ENCODE measurements at places on chromosomes 12 and 14. TPM values are rescaled to one million over a fixed set of nuclear protein-coding genes. Genes with fewer than 3 reads are reported as not detected.
A peak's percentile ranks its signal among the peaks of the same experiment; 100 is the strongest.

KLHDC1 gene
- total RNA-seq, result 0.72 TPM

SNW1 gene
- total RNA-seq, result 75.2 TPM

TMEM229B gene
- total RNA-seq, result 5.1 TPM

HIGD1C gene
- not detected for total RNA-seq

ASB2 gene
- total RNA-seq, result 40.4 TPM

RPL10L gene
- total RNA-seq, result not detected

TRPV4 gene
- not detected for total RNA-seq

PLA2G1B gene
- 2.5 TPM for total RNA-seq

OTOGL gene
- 0.56 TPM for total RNA-seq

C14orf180 gene
- total RNA-seq, result not detected

DNA sequence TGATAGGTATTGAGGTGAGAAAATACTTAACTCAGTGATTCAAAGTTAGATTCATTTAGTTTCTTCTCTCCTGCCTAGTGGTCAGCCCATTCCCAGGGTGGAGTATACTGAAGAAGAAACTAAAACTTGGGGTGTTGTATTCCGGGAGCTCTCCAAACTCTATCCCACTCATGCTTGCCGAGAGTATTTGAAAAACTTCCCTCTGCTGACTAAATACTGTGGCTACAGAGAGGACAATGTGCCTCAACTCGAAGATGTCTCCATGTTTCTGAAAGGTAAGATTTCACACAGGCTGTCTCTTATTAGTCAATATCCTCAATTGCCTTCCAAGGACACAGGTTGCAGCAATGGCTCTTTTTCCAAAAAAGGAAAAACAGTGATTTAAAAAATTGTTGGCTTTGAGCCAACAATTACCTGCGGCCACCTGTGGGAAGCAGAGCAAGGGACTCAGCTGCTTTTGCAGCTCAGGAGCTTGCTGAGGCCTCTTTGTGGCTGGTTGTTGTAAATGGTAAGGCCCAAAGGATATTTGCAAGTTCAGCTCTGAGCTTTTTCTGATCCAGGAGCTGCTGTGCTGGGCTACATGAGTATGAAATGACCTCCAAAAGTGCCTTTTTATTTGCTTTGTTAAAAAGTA lies 33.9 kb downstream of the TPH2 start:
- no peaks in the 10 kb centered on the region for H3K27me3 ChIP-seq
- no peak for DNase-seq
- H3K27ac ChIP-seq, result no peak overlapping the region
- H3K36me3 ChIP-seq, result no peaks in the 10 kb centered on the region
- H3K4me1 ChIP-seq, result no peaks in the 10 kb centered on the region

GRCh38 chr14:99758121-99758821 lies 34.9 kb upstream of the EML1 start:
- H3K4me1 ChIP-seq, result peaks cover 6% of the 10 kb centered on the region
- no peak for DNase-seq
- H3K4me3 ChIP-seq, result no peak overlapping the region

- DNase-seq, result no peak
- no peak overlapping the region for H3K4me3 ChIP-seq
- H3K27ac ChIP-seq, result no peak overlapping the region
- no peaks in the 10 kb centered on the region for H3K4me1 ChIP-seq
These were observed 27.6 kb downstream of the EML1 start for GRCh38 chr14:99820702-99821331.

- H3K36me3 ChIP-seq, result no peaks in the 10 kb centered on the region
- no peak for DNase-seq
- H3K4me3 ChIP-seq, result no peak overlapping the region
- H3K27me3 ChIP-seq, result no peaks in the 10 kb centered on the region
- peaks cover 6% of the 10 kb centered on the region for H3K4me1 ChIP-seq
These were observed 6.5 kb upstream of the LGALS3 start for GRCh38 chr14:55122440-55122986.

DNA sequence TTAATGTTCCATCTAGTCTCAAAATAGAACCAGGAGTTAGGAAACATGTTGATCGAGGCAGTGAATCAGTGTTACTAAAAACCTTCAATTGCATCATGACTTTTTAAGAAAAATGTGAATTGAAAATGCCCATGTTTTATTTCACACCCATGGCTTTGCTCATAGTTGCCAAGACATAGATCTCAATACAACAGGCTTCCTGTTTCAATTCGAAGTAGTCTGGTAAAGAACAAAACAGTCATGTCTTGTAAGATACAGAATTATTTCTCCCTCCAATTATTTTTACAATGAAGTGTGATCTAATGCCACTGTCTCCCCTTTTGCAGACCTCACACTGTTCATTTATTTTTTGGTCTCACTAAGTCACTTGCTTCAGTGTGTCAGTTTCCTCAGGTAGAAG lies 44.6 kb upstream of the FAR2 start:
- no peak overlapping the region for H3K27ac ChIP-seq
- no peaks in the 10 kb centered on the region for H3K36me3 ChIP-seq
- no peaks in the 10 kb centered on the region for H3K27me3 ChIP-seq
- H3K4me3 ChIP-seq, result no peak overlapping the region
- DNase-seq, result no peak

DNA sequence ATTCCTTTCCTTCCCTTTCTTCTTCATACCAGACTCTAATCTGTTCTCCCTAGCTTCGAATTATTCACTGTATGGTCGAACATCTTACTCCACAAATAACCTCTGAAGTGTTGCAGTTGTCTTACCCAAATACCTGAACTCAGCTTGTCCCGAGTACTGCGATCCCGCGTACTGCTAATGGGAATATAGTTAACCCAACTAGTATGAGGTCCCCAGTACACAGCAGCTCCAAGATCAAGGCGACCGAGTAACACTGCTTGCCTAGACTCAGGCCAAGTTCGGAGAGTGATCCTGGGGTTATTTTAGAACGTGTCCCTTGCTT lies 462 bp upstream of the ETNK1 start:
- no peaks in the 10 kb centered on the region for H3K36me3 ChIP-seq
- peak overlapping the region; percentile 87 for H3K27ac ChIP-seq
- H3K27me3 ChIP-seq, result no peaks in the 10 kb centered on the region
- H3K4me1 ChIP-seq, result no peaks in the 10 kb centered on the region

GRCh38 chr14:65864549-65864948 lies 452.0 kb downstream of the FUT8 start:
- H3K27ac ChIP-seq, result no peak overlapping the region
- H3K27me3 ChIP-seq, result no peaks in the 10 kb centered on the region
- no peak for DNase-seq
- H3K4me3 ChIP-seq, result no peak overlapping the region

DNA sequence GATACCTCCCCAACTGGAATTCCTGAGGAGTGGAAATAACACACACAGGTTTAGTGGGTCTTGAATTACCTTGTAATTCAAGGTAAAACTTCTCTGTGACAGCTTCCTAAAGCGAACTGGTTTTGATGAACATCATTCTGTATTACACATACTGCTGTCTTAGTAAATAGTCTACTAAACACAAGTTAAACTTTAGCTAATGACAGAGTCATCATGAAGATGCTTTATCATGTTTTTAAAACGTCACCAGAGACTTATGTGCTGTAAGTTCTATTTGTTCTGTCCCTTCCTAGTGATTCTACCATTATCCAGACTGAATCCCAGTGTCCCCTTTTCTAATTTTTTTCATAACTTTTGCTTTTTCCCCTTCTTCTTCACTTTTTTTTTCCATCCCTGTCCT lies 11.6 kb upstream of the GXYLT1 start:
- no peaks in the 10 kb centered on the region for H3K4me1 ChIP-seq
- no peak for DNase-seq
- no peaks in the 10 kb centered on the region for H3K27me3 ChIP-seq
- H3K27ac ChIP-seq, result no peak overlapping the region
- H3K36me3 ChIP-seq, result peaks cover 5% of the 10 kb centered on the region

DNA sequence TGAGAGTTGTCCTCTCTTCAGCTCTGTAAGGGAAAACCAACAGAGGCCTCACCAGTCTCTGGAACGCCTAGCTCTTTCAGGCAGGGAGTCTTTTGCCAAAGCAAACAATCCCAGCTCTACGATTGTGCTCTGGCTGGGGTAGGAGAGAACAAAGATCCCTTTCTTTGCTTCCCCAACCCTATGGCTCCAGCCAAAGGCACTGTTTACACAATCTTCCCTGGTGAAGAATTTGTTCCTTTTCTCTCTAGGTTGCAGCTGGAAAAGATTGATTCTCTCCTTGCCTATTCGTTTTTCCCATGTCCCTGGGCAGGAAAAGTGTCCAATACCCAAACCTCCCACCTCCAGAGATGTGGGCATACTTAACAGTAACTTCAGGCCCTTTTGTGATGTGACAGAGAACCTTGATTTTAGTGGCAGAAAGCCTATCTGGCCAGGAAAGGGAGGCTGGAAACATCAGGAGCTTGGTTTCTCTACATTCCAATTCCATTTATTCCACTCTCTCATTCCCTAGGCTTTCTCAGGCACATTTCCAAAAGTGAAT lies 16.8 kb downstream of the ATP5MC2 start:
- H3K4me3 ChIP-seq, result no peak overlapping the region
- no peaks in the 10 kb centered on the region for H3K36me3 ChIP-seq
- no peak for DNase-seq
- no peaks in the 10 kb centered on the region for H3K27me3 ChIP-seq
- no peak overlapping the region for H3K27ac ChIP-seq

GRCh38 chr12:119668324-119668841 lies 450 bp downstream of the PRKAB1 start:
- H3K27me3 ChIP-seq, result no peaks in the 10 kb centered on the region
- peaks cover 23% of the 10 kb centered on the region for H3K4me1 ChIP-seq
- peak overlapping the region; percentile 97 for H3K27ac ChIP-seq
- peaks cover 2% of the 10 kb centered on the region for H3K36me3 ChIP-seq

DNA sequence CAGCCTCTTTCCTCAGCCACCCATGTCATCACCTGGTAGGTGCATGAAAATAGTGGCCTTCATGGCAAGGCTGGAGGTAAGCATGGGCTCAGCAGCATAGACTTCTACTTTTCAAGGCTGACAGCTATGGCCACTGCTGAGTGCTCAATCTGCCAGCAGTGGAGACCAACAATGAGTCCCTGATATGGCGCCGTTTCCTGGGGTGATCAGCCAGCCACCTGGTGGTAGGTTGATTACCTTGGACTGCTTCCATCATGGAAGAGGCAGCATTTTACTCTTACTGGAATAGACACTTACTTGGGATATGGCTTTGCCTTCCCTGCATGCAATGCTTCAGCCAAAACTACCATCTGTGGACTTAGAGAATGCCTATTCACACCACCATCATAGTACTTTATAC lies 39.5 kb upstream of the USP44 start:
- no peaks in the 10 kb centered on the region for H3K4me1 ChIP-seq
- H3K36me3 ChIP-seq, result no peaks in the 10 kb centered on the region
- no peak overlapping the region for H3K4me3 ChIP-seq
- no peak for DNase-seq

DNA sequence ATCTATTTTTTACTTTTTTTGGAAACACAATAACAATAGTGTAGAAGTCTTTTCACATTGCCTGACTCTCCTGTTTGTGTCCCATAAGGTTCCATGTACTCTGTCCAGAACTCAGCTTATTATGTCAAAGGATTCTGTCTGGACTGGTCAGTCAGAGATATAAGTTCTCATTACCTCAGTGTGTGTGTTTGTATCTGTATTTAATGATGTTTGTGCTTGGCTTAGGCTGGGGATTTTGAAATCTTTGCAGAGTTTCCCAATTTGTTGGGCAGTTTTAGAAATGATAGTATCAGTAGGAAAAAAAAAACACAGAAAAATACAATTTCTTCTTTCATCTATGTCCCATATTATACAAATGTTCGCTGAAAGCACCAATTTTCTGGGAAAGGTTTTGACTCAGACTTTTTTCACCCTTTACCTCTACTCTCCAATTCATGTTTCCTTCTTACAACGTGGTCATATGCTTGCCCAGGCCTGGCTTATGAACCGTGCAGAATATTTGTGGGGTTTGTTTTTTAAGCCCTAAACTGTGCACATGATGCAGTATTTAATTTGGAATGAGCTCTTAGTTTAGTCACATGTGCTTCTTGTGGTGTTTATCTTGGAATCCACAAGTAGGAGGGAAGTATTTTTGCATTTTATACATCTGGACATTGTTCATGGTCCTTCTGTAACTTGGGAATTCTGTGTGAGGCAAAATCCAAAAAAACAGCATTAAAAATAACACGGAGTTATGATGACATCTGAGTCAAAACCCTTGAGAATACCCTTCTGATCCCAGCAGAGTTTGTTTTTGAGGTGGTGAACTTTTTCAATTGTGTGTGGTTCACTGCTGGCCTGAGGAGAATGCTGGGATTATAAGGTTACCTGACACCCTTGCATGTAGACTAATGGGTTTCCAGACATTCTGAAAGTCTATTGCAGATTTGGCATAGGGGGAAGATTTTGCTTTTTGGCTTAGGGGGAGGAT lies 121.2 kb downstream of the RAD51B start:
- H3K4me1 ChIP-seq, result no peaks in the 10 kb centered on the region
- H3K27me3 ChIP-seq, result no peaks in the 10 kb centered on the region
- H3K36me3 ChIP-seq, result no peaks in the 10 kb centered on the region
- H3K4me3 ChIP-seq, result no peak overlapping the region
- DNase-seq, result no peak

- no peak for DNase-seq
- H3K4me1 ChIP-seq, result no peaks in the 10 kb centered on the region
- no peak overlapping the region for H3K4me3 ChIP-seq
- no peak overlapping the region for H3K27ac ChIP-seq
- H3K36me3 ChIP-seq, result no peaks in the 10 kb centered on the region
- no peaks in the 10 kb centered on the region for H3K27me3 ChIP-seq
These were observed 82.4 kb downstream of the SLC5A8 start for GRCh38 chr12:101127521-101128219.

- H3K4me3 ChIP-seq, result no peak overlapping the region
- H3K27ac ChIP-seq, result no peak overlapping the region
- no peaks in the 10 kb centered on the region for H3K27me3 ChIP-seq
- no peak for DNase-seq
- no peaks in the 10 kb centered on the region for H3K4me1 ChIP-seq
These were observed 372.3 kb downstream of the RPL10L start for GRCh38 chr14:46279327-46279726.

GRCh38 chr14:38710881-38711280 lies 392.2 kb downstream of the SEC23A start:
- H3K36me3 ChIP-seq, result no peaks in the 10 kb centered on the region
- no peak overlapping the region for H3K27ac ChIP-seq
- H3K4me3 ChIP-seq, result no peak overlapping the region
- DNase-seq, result no peak
- H3K4me1 ChIP-seq, result no peaks in the 10 kb centered on the region
- H3K27me3 ChIP-seq, result no peaks in the 10 kb centered on the region

DNA sequence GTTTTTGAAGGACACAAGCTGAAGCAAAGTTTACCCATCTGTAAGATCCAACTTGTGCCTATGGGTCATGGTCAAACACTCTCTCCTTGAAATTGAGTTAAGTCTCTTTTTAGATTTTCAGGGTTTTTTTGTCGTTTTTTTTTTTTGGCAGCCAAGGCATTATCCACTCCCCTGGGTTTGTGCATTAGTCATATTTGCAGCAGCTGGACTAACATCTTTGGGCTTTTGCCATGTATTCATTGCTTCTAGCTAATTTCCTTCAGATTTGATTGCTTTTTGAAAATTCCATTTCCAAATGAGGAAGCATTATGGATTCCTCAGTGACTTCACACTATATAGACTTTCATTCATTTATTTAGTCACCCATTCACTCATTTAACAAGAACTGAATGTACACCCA lies 80.3 kb upstream of the SRRM4 start:
- no peaks in the 10 kb centered on the region for H3K4me1 ChIP-seq
- H3K4me3 ChIP-seq, result no peak overlapping the region
- H3K27me3 ChIP-seq, result no peaks in the 10 kb centered on the region
- no peak for DNase-seq
- H3K27ac ChIP-seq, result no peak overlapping the region

GRCh38 chr12:59494617-59495016 lies 101.2 kb upstream of the SLC16A7 start:
- H3K4me3 ChIP-seq, result no peak overlapping the region
- no peaks in the 10 kb centered on the region for H3K4me1 ChIP-seq
- no peaks in the 10 kb centered on the region for H3K27me3 ChIP-seq
- no peak overlapping the region for H3K27ac ChIP-seq
- no peak for DNase-seq
- H3K36me3 ChIP-seq, result no peaks in the 10 kb centered on the region
